ENCODE measurements at places on chromosomes 2 and 18. TPM values are rescaled to one million over a fixed set of nuclear protein-coding genes. Genes with fewer than 3 reads are reported as not detected.

DNA sequence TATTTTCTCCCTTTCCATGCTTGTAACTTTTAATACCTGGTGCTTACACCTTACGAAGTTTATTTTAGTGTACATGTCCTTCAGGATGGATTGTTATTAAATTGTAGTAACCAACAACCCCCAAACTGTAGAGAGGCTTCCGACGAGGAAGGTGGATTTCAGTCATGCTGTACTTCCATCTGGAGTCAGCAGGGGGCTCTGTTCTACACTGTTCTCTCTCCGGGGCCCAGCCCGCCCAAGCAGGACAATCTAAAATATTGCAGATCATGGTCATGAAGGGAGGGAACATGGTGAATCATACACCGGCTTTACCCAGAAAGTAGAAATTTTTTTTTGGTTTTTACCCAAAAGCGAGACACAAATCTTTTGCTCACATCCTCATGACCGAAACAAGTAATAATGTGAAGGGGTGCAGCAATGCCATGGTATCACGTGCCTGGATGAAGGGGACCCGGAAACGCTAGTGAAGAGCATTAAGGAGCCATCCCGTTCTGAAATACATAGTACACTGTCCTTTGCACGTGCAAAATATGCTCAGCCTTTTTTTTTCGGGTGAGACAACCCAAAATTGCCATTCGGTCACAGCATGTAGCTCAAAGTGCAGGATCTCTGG, 884.8 kb downstream of the EPHA4 start:
- DNase-seq: peak; percentile 60

- no peak for DNase-seq
Observed at GRCh38 chr18:55078303-55078932, 119.2 kb upstream of the CCDC68 start.

DNA sequence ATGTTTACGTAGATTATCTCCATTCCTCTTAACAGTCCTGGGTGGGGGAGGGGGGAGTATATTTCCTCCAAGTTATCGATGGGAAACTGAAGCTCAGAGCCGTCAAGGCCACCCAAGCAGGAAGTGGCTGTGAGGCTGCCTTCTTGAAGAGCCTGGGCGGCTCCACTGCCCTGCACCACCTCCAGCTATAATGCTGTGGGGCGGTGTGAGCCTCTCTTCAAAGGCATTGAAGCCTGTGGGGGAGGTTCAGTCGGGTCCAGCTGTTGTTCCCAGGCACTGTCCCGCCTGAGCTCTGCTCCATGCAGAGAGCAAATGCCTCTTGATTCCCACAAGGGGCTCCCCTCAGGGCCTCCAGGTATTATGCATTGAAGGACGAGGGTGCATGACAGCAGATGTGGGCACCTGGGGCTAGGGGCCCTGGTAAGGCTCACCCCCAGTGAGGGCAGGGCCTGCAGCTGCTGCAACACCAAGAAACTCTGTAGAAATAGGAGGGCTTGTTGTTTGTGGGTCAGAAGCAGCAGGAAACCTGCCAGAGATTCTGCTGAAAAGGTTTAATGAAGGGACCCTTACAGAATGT, 29.5 kb upstream of the LAPTM4A start:
- no peak for DNase-seq

Gene SLC38A11
- under 0.01 TPM for total RNA-seq

- DNase-seq: peak; percentile 0
Observed at GRCh38 chr18:51275712-51276476, 78.4 kb upstream of the MEX3C start.

DNA sequence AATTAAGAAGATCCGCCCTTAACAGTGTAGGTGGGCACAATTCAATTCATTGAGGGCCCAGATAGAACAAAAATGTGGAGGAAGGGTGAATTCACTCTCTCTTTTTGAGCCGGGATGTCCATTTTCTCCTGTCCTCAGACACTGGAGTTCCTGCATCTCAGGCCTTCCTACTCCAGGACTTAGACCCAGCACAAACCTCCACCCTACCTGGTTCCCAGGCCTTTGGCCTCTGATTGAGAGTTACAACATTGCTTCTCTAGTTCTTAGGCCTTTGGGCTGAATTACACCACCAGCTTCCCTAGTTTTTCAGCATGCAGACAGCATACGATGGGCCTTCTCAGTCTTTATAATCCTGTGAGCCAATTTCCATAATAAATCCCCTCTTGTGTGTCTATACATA, 87.8 kb upstream of the TMEM17 start:
- no peak for DNase-seq

- DNase-seq: no peak
Observed at GRCh38 chr18:8397034-8397433, 212.2 kb upstream of the RAB12 start.

DNA sequence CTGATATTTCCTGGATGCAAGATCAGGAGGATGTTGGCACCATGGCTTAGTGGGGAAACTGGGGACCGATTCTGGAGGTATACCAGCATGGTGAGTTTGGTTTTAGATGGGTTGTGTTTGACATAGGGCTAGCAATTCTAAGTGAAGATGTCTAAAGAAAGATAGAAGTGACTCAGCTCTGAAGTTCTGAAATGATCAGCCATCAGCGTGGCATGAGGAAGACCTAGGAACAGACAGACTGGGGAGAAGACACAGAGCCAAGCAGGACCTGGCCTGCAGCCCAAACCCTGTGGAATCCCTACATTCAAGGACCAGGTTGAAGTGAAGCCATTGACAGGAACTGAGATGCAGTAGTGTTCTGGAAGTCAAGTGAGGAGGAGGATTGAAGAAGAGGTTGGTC, 39.8 kb downstream of the HRH4 start:
- no peak for DNase-seq

DNA sequence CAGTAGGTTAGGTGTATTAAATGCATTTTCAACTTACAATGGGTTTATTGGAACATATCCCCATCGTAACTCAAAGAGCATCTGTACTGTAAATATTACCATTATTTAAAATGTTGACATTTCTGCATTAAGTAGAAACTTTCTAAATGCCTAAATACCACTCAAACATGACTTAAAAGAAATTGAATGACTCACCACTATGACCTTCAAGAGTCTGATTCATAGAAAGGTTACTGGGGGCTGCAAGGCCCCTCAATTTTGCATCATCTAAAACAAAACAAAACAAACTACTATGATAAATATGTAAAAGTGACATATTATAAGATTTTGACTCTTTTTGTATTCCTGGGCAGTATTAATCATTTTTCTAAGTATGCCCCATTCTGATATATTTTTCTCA, 7.6 kb downstream of the WDR35 start:
- DNase-seq: peak; percentile 30

Gene FEV
- not detected for total RNA-seq

Gene RAB27B
- 1.3 TPM for total RNA-seq

DNA sequence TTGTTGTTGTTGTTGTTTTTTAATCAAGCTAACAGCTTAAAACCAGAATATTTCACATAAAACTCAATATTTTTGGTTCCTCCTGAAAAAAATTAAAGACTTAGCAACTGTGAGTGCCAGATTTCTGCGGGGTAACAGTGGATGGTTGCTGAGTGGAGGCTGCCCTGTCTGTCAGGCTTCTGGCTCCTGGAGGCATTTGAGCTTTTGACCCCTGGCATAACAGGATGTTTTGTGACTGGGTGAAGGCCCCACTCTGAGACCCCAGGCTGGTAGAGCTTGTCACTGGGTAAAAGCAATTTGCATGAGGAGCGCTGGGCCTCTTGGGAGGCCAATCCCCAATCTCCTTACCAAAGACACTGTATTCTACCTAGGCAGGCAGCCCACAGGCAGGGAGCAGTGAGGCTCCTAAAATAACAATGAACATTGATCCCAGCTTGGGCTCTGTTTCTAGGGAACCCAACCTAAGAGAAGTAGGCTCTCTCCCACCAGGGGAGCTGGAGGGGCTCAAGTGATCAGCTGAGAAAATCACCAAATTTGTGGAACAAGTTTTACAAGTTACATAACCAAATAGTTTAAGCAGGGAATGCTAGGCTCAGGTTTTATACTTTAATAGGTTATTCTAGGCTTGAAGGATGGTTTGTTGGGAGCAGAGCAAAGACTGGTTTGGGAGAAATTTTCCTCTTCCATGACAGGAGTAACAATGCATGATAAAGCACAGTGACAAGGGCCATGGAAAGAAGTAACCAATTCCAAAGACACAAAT, 5.9 kb upstream of the SPRED2 start:
- DNase-seq: no peak

Gene ZNF396
- 0.54 TPM for total RNA-seq

Gene AOX1
- total RNA-seq: 57.2 TPM

Gene AGPS
- 34.4 TPM for total RNA-seq

Gene NDUFS1
- 187 TPM for total RNA-seq

- peak; percentile 61 for DNase-seq
Observed at GRCh38 chr2:132911726-132912724, 242.0 kb upstream of the LYPD1 start.

- no peak for DNase-seq
Observed at GRCh38 chr2:21262426-21262940, 138.7 kb downstream of the TDRD15 start.

GRCh38 chr2:207464007-207464406, 65.8 kb upstream of the CREB1 start:
- DNase-seq: no peak

All from IMR-90 (cell line).